Stimulated activated CD8-positive, alpha-beta memory T cell treated with anti-CD3 and anti-CD28 coated beads, Interleukin-4, amount 100 ng/mL, for 4 hours (primary cell): ENCODE measurements at places on chromosomes 4 and X.

DNA sequence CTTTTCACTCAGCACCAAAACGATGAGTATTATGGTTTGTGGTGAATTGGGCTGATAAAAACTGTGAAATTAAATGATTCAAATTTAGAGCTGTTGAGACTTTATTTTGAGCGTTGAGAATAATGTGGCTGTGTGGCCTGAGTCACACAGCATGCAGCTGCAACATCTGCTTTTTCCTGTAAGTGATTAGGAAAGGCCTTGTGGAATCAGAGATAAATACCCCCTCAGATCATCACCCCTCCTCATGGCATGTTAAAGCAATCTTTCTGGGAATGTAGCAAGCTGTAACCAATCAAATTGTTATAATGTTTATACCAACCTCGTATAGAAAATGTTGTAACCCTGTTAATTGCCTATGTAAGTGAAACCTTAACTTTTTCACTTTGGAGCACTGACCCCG, 90.0 kb upstream of the GRPR start:
- DNase-seq, result no peak

DNA sequence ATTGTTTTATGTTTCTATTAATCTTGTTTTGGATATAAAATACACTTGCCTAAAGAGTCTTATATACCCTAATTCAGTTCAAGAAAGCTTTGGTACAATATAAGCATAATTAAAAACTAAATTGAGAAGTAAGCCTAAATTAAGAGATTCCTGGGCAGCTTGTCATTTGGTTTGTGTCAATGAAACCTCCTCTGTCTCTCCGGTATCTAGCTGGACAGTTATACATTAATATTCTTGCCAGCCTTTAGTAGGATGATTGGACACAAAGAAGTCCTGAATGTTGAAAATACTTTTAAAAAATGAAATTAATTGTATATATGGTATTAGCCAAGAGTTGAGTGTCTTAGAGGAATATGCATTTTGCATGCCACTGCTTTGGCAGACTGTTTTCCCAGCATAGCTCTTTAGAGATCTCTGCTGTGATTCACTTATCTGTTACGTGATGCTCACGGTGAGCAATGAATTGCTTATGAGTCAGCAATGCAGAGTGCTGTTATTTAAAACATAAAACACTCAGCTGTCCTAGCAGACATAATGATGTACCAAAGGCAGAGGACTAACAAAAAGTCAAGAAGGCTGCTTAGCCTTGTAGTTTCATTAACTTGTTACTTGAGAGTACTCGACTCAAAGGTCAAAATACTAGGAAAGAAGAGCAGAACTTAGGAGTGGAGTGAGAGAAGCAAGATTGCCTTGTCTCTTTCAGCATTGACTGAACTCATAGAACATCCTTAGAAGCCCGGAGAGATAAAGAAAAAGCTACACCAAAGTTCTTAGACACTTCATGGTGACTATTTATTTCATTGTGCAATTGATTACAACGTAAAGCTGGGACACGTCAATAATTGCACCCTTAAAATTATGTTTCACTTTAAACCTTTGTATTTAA, 1296.1 kb upstream of the PCDH7 start:
- no peak for DNase-seq

- no peak for DNase-seq
These were observed 43.7 kb downstream of the OTOP1 start for GRCh38 chr4:4182835-4183568.

GRCh38 chrX:17038681-17039161, 92.3 kb downstream of the REPS2 start:
- no peak for DNase-seq

DNA sequence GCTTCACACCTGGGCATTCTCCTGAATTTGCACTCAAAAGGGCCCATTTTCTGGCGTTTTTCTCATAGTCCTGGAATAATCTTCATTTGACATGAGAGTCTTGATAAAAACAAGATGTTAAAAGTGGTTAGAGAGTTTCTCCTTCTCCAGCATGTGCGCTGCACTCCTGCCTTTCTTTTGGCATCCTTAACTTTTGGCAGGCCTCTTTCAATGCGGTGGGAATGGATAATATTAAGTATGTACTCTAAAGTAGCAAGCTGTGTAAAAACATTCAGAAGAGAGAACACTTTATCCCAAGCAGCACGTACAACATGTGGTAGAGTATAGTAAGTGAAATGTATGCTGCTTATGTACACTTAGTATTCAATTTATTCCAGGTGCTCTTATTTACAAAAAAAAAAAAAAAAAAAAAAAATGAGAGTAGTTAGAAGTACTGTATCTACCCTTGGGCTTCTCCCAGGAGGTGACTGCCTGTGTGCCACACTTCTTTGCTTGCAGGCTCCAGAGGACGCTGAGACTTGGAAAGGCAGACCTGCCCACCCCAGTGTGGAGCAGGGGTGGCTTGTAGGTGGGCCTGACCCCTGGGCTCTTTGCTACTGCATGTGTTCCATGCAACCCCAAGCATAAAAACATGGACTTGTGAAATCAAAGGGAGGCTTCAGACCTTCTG, 3.9 kb downstream of the FGF2 start:
- no peak for DNase-seq

DNA sequence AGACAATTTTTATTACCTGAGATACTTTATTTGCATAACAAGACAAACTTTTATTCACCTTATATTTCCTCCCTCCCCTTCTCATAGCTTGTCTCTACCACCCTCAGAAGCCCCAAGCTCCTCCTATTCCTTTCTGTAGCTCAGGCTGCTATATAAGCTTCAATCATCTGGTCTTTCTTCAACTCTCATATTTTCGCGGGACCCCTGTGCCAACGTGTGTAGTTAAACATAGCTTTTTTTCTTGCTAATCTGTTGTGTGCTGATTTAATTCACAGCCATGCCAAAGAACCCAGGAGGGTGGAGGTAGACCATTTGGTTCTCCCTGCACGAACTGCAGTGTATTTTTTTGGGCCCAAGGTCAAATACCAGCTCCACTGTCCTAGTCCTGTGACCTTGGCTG, 21.1 kb upstream of the CD38 start:
- DNase-seq, result no peak

GRCh38 chr4:41281038-41281634, 24.4 kb downstream of the UCHL1 start:
- DNase-seq, result no peak

GRCh38 chr4:184515606-184516005, 41.3 kb upstream of the IRF2 start:
- no peak for DNase-seq

- DNase-seq, result no peak
These were observed 59.4 kb downstream of the LCORL start for GRCh38 chr4:17962171-17962570.

DNA sequence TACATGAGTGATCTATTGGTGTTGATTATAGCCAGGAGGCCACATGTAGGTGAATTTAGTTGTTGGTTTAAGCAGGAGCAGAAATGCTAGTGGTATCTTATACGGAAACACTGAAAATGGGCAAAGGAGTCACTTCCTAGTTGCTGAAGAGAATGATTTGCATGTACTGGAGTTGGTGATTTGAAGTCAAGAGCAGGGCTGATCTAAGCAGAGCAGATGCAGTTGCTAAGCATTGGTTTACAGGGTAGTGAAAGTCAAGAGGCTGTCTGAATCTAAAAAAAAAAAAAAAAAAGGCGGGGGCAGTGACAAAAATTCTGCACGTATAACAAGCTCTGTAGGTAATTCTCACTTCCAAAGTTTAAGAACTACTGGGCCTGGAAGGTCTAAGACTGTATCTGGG, 90.4 kb upstream of the HPRT1 start:
- DNase-seq, result no peak

GRCh38 chrX:110168585-110168984, 149.3 kb downstream of the AMMECR1 start:
- no peak for DNase-seq

GRCh38 chr4:82402196-82402775, 28.0 kb downstream of the HNRNPDL start:
- no peak for DNase-seq

GRCh38 chr4:52659001-52659721, at the start of gene USP46:
USP46 (minus strand) TSS chr4:52659301; CDS start chr4:52659150, 151 bp downstream.
- peak; percentile 24 for DNase-seq

DNA sequence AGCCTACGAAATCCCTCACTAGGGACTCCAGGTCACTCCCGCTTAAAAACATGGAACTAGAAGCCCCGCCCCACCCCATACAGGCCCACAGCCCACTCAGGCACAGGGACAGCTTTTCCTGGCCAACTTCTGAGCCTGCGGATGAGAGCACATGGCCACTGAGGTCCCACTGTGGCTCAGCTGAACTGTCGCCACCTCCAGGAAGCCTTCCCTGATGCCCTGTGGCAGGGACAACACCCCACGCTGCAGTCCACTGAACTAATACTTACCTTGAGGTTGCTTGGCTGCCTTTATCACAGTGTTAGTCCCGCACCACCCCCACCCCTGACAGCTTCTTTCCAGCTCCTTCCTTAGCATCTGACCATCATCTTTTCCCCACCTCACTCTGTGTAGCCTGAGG, 39.3 kb upstream of the MAN2B2 start:
- no peak for DNase-seq

GRCh38 chrX:97447306-97447705, 563.6 kb downstream of the RPA4 start:
- DNase-seq, result no peak

GRCh38 chrX:51569561-51569960, 49.2 kb downstream of the CENPVL3 start:
- DNase-seq, result no peak

GRCh38 chr4:45100956-45101818, 374.8 kb upstream of the GNPDA2 start:
- no peak for DNase-seq

DNA sequence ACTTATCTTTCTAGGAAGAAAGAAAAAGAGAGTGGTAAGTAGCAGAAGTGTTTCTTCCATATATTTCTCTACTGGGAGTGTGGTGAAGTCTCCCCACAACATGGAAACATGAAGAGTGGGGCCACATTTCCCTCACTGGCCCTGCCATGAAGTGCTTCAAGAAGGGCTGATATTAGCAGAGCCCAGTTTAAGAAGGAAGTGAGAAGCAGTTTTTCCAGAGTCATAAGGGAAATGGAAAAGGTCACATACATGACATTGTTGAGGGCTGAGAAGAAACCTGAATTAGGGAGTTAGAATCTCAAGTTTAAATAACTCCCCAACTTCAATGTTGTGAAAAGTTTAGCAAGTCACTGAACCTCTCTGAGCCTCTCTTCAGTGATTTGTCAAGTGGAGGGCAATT, 171.9 kb upstream of the RBPJ start:
- DNase-seq, result no peak

DNA sequence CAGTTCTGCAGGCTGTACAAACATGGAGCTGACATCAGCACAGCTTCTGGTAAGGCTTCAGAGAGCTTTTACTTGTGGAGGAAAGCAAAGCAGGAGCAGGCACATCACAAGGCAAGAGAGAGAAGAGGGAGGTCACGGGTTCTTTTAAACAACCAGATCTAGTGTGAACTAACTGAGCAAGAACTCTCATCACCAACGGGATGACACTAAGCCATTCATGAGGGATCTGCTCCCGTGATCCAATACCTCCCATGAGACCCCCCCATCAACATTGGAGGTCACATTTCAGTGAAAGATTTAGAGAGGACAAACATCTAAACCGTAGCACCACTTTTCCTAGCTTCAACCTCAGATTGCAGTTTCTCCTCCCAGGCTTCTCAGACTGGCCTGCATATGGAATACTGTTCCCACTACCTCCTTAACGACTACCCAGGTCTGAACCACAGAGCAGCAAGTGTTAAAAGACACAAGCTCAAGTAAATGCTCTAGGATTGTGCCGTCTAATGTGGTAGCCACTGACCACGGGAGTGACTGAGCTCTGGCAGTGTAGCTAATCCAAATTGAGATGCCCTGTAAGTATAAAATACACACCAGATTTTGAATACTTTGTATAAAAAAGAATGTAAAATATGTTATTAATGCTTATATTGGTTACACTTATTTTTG, 192.7 kb downstream of the PTTG2 start:
- DNase-seq, result no peak

- DNase-seq, result no peak
These were observed 22.7 kb downstream of the F8A1 start for GRCh38 chrX:154908821-154909220.

- no peak for DNase-seq
These were observed 78.5 kb downstream of the HTRA3 start for GRCh38 chr4:8348071-8348470.

GRCh38 chr4:62156205-62156604, 956.1 kb downstream of the ADGRL3 start:
- DNase-seq, result no peak

- no peak for DNase-seq
These were observed 3.1 kb upstream of the FGB start for GRCh38 chr4:154559494-154560418.

- DNase-seq, result no peak
These were observed 47.7 kb downstream of the ING2 start for GRCh38 chr4:183552274-183553146.

GRCh38 chrX:20015945-20016615, 25.2 kb upstream of the BCLAF3 start:
- no peak for DNase-seq

GRCh38 chr4:39587881-39588280, 50.8 kb downstream of the SMIM14 start:
- DNase-seq, result no peak

GRCh38 chr4:182000077-182000476, 243.1 kb upstream of the TENM3 start:
- DNase-seq, result no peak

- DNase-seq, result no peak
These were observed 51.5 kb upstream of the GPR78 start for GRCh38 chr4:8528713-8529112.

- no peak for DNase-seq
These were observed 46.7 kb downstream of the CFAP299 start for GRCh38 chr4:80382090-80382832.
